ENCODE measurements at places on chromosomes 3 and 15. TPM values are rescaled to one million over a fixed set of nuclear protein-coding genes. Genes with fewer than 3 reads are reported as not detected.

FBXL22 gene
- 42.4 TPM for total RNA-seq

POLQ gene
- total RNA-seq: 0.79 TPM

PLSCR5 gene
- total RNA-seq: not detected

CHRNA7 gene
- total RNA-seq: 0.55 TPM

TMOD3 gene
- 19.9 TPM for total RNA-seq

CACNA2D3 gene
- 26.9 TPM for total RNA-seq

ACOX2 gene
- total RNA-seq: 41.4 TPM

GPR15 gene
- not detected for total RNA-seq

FETUB gene
- total RNA-seq: not detected

CCDC54 gene
- not detected for total RNA-seq

EDC3 gene
- total RNA-seq: 16.1 TPM

B3GALNT1 gene
- total RNA-seq: 56.3 TPM

UNC13C gene
- total RNA-seq: 0.07 TPM

C3orf80 gene
- total RNA-seq: 0.15 TPM

TGM5 gene
- not detected for total RNA-seq

SLC49A4 gene
- 16.9 TPM for total RNA-seq

NOX5 gene
- not detected for total RNA-seq

XCR1 gene
- not detected for total RNA-seq

TMC3 gene
- total RNA-seq: not detected

CCDC39 gene
- not detected for total RNA-seq

NRROS gene
- 2.3 TPM for total RNA-seq

TMEM115 gene
- 27.4 TPM for total RNA-seq

SAMD7 gene
- total RNA-seq: not detected

GPR62 gene
- total RNA-seq: 0.15 TPM

AHSG gene
- total RNA-seq: not detected

CCR3 gene
- not detected for total RNA-seq

SLC35G2 gene
- 2.3 TPM for total RNA-seq

CLDND1 gene
- total RNA-seq: 75.6 TPM

TOP2B gene
- total RNA-seq: 113 TPM

UROC1 gene
- total RNA-seq: not detected

COL7A1 gene
- total RNA-seq: 24.5 TPM

TMEM40 gene
- 2.8 TPM for total RNA-seq

NANOGP8 gene
- total RNA-seq: not detected

TMEM158 gene
- 0.82 TPM for total RNA-seq

LRRIQ4 gene
- not detected for total RNA-seq

TP63 gene
- total RNA-seq: 0.20 TPM

ZPLD1 gene
- total RNA-seq: not detected

RBPMS2 gene
- total RNA-seq: 213 TPM

TRH gene
- total RNA-seq: not detected

TRA2B gene
- total RNA-seq: 45.7 TPM

CCDC191 gene
- total RNA-seq: 0.99 TPM

DUOXA2 gene
- total RNA-seq: not detected

GOLGA6B gene
- total RNA-seq: not detected

DLL4 gene
- total RNA-seq: 11.6 TPM

FBXW12 gene
- not detected for total RNA-seq

DAZL gene
- not detected for total RNA-seq

SPATA12 gene
- not detected for total RNA-seq

SERPINI1 gene
- total RNA-seq: 5.1 TPM

SGO1 gene
- 0.17 TPM for total RNA-seq

TM4SF4 gene
- total RNA-seq: not detected

CLDN1 gene
- total RNA-seq: 1.4 TPM

HDC gene
- 0.40 TPM for total RNA-seq

EOMES gene
- total RNA-seq: 0.17 TPM

SLC27A2 gene
- total RNA-seq: not detected

ZNF385D gene
- total RNA-seq: 2.8 TPM

SCAANT1 gene
- total RNA-seq: not detected

SH3GL3 gene
- total RNA-seq: not detected

RTP1 gene
- not detected for total RNA-seq

MCTP2 gene
- total RNA-seq: 2.1 TPM

Measured in left ventricle myocardium superior (tissue), 1 donor.